ENCODE measurements at places on chromosomes 5 and 9.

- DNase-seq: no peak
Observed at GRCh38 chr9:112848316-112849151, 42.1 kb downstream of the SLC46A2 start.

- no peak for DNase-seq
Observed at GRCh38 chr5:119019949-119020348, 31.6 kb upstream of the DTWD2 start.

- DNase-seq: no peak
Observed at GRCh38 chr5:90866915-90867731, 308.5 kb downstream of the ADGRV1 start.

DNA sequence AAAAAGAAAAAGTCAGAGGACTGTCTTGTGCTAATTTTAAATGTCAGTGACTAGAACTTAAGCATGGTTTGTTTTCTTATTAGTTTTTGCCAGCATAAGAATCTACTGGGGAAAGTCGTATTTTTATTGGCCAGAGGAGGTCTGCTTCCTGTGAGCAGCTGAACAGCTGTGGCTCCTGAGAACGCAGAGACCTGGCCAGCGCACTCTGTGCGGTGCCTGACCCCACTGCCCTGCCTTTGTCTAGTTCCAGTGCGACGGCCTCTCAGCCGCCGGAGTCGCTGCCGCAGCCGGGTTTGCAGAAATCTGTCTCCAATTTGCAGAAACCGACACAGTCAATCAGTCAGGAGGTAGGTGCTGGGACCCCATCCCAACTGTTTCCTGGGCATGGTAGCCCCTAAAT, 42.5 kb downstream of the PRRC2B start:
- no peak for DNase-seq

GRCh38 chr5:135308752-135309151, 90.3 kb downstream of the MACROH2A1 start:
- DNase-seq: no peak

DNA sequence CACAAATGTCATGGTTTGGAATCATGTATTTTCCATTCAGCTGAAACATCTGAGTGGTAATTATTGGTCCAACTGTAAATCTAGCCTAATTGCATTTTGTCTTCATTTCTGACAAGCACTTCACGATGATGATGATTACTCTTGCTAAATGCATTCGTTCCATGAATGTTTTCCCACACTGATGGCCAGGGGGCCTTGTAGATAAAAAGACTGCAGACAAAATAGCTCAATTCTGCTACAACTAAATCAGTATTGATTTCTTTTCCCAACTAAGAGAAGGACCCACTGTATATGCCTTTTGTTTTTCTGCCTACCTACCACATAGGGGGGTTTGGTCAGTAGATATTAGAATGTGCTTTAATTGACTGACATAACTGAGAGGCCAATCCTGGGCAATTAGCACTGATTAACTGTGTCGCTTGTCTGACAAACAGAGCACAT, 1351.3 kb upstream of the NUDT12 start:
- DNase-seq: no peak

DNA sequence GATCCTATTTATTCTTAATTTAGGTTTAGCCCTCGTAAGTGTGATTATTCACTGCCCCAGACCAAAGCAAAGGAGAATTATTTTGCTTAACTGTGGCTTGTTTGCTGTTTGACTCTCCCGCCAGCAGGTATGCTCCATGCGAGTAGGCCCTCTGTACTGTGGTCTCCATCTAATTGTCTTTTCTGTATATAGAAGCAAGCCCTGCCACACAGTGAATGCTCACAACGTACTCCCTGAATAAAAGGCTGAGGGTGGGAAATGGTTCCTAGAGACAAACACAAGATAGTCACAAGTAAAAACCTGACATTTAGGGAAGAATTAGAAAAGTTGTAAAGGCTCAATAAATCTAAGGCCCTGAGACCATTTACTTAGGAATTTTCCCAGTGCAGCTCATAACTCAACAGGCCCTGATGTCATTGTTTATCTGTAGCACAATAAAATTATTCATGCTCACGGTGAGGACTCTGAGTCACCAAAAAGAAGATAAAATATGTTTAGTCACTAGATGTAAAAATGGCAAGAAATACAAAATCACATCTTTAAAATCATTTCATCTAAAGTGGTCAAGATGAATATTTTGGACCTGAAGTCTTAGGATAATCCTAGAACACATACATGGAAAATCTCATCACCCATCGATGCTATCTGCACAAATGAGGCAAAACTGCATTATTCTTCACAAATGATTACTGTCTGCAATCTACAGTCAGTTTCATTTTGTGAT, 473.2 kb downstream of the ENC1 start:
- DNase-seq: no peak

GRCh38 chr5:179486596-179487051, 63.7 kb upstream of the RUFY1 start:
- DNase-seq: no peak

- no peak for DNase-seq
Observed at GRCh38 chr9:237858-238345, 23.2 kb downstream of the DOCK8 start.

GRCh38 chr5:102843997-102844396, 88.9 kb downstream of the PAM start:
- no peak for DNase-seq

GRCh38 chr5:96663608-96664007, 1.4 kb downstream of the CAST start:
- no peak for DNase-seq

DNA sequence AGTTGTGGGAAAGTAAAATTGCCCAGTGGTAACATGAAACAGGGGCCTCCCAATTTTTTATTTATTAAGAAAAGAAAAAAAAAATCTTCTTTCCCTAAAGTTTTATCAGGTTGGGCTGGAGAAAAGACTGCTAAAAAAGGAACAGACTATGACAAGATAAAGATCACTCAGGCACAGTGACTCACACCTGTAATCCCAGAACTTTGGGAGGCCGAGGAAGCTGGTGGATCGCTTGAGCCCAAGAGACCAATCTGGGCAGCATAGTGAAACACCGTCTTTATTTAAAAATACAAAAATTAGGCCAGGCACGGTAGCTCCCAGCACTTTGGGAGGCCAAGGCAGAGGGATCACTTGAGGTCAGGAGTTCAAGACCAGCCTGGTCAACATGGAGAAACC, 312.5 kb downstream of the CETN3 start:
- DNase-seq: no peak

DNA sequence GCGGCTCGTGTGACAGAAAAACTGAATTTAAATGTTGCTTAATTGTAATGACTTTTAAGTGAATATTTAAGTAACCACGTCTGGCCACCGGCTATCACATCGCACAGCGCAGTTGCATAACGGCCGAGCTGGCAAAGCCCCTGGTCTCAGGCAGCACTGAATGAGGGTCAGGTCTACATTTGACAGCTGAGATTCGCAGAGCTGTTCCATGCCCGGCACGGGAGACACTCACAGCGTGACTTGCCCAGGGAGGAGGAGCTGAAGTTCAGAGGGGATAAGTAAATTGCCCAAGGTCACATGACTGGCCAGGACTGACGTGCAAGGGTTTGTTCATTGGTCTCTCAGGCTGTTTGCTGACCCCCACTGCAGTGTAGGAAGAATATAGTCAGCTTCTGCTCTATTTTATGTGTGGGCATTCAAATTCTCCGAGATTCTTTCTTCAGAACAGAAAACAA, 17.4 kb upstream of the COL5A1 start:
- DNase-seq: no peak

DNA sequence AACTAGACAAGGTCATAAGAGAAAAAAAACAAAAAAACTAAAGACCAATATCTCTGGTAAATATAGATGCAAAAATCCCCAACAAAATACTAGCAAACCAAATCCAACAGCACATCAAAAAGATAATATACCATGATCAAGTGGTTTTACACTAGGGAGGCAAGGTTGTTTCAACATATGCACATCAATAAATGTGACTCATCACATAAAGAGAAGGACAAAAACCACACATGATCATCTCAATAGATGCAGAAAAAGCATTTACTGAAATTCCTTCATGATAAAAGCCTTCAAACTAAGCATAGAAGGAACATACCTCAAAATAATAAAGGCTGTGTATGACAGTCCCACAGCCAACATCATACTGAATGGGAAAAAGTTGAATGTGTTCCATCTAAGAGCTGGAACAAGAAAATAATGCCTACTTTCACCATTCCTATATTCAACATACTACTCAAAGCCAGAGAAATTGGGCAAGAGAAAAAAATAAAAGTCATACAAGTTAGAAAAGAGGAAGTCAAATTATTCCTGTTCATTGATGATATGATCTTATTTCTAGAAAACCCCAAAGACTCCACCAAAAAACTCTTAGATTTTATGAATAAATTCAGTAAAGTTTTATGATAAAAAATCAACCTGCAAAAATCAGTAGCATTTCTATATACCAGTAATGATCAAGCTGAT, 72.2 kb upstream of the FAM169A start:
- DNase-seq: no peak

- DNase-seq: no peak
Observed at GRCh38 chr9:33221568-33221884, 18.4 kb upstream of the SPINK4 start.

DNA sequence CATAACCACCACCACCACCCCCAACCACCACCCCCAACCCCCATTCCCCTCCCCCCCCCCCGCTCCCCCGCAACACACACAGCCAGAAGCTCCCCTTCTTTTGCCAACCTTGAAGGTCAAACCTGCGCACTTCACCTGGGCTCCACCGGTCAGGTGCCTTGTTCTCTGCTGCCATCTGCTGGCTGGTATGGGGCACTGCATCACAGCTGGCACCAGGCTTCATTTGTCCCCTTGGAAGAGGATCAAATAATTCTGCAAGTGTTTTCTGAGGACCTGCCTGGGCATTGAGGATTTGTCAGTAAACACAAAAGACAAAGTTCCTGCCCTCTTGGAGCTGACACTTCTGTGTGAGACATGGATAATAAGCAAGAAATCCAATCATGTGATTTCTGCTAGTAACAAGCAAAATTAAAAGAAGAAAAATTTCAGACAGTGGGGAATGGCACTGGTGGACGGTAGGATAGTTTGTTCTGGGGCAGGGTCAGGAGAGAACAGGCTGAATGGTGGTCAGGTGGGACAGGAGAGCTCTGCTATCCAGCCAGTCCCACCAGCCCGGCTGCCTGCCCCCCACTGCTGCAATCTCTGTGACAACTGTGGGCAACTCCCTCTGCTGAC, 55.6 kb upstream of the LMX1B start:
- DNase-seq: peak; percentile 32

GRCh38 chr5:53321721-53322120, 158.7 kb upstream of the FST start:
- no peak for DNase-seq

DNA sequence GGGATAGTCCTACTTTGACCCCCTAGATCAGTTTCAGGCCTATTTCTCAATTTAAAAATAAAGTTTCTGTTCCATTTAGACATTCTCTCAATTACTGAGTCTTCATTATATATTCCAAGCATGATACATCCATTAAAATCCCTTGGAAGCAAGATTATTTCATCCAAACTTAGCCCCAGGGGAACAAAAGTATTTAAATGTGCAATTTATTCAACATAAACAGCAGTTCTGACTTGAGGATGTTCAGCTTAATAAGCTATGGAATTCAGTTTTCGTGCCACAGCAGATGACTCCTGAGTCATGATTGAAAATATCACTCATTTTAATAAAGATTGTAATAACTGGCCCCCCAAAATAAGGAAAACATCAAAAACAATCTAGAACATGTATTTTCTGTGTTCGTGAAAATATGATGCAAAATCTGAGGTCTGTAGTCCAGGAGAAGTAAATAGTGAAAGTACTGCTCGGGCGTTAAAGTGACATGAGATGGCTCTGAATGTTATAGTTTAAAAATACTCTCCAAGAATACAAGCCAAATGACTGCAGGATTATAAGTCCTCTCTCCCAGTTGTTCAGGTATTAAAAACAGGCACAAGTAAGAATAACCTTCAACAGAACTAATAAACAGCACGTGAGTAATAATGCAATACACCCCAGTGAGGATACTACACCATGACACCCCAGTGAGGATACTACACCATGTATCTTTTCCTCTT, 67.1 kb downstream of the RETREG1 start:
- no peak for DNase-seq

DNA sequence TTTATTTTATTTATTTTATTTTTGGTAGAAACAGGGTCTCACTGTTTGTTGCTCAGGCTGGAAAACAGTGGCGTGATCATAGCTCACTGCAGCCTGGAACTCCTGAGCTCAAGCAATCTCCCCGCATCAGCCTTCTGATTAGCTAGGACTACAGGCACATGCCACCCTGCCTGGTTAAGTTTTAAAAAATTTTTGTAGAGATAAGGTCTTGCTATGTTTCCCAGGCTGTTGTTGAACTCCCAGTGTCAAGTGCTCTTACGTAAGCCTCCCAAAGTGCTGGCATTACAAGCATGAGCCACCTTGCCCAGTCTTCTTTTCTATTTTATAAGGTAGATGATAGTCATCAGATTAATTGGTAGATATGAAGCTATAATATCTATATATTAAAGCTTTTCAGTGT, 382.7 kb downstream of the CDH12 start:
- DNase-seq: no peak

DNA sequence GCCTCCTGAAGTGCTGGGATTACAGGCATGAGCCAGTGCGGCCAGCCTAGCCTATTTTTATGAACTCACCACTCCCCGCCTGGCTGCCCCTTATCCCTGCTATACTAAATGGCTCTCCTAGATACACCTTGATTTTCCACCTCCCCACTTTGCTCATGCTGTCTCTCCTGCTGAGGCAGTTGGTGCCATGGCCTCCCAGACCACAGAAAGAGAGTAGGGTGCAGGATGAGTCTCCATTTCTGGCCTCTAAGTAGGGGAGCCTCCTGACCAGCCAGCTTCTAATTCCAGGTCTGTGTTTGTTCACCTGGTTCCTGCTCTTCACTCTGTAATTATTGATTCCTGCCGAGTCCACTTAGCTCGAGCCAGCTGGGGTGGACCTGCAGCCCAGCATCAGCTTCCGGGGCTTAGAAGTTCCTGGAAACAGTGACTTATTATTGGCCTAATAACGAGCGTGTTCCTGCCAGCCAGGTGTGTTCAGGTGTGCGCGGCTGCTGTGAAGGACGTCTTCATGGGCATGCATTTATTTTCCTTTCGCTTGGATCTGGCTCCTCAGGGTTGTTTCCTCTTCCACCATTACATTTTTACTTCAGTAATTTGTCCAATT, 34.0 kb downstream of the ZNF618 start:
- no peak for DNase-seq

DNA sequence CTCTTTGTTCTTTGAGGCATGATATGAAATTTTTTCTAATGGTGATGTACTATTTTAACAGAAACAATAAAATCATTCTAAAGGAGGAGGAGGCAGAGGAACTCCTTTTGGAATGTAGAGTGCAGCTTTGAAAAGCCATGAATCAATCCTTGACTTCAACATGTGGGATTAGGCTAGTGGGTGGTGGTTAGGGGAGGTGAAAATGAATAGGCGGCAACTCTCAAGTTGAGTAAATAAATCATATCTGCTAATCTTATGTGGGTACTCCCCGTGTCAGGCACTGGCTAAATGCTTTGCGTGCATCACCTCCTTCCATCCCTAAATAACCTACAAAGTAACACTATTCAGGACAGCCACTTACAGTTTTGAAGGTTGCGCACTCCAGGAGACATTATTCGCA, 35.1 kb downstream of the FAM81B start:
- no peak for DNase-seq

All from stimulated activated CD4-positive, alpha-beta T cell treated with anti-CD3 and anti-CD28 coated beads, TNF-alpha, amount 100 ng/mL, for 1 hour (primary cell).